CD8-positive, alpha-beta T cell (primary cell): ENCODE measurements at places on chromosomes 7 and 10. TPM values are rescaled to one million over a fixed set of nuclear protein-coding genes. Genes with fewer than 3 reads are reported as not detected.

The LRRC18 gene
- total RNA-seq = not detected

The EPO gene
- not detected for total RNA-seq

The CRYGN gene
- total RNA-seq = not detected

The TMEM229A gene
- total RNA-seq = not detected

The EPHA1 gene
- 8.3 TPM for total RNA-seq

The TMEM270 gene
- not detected for total RNA-seq

The AGAP5 gene
- total RNA-seq = 3.0 TPM

The HSPA12A gene
- total RNA-seq = 0.08 TPM

The GPNMB gene
- not detected for total RNA-seq

The AMPH gene
- not detected for total RNA-seq
